WTC11 (cell line): ENCODE measurements at places on chromosomes 7 and 10.

DNA sequence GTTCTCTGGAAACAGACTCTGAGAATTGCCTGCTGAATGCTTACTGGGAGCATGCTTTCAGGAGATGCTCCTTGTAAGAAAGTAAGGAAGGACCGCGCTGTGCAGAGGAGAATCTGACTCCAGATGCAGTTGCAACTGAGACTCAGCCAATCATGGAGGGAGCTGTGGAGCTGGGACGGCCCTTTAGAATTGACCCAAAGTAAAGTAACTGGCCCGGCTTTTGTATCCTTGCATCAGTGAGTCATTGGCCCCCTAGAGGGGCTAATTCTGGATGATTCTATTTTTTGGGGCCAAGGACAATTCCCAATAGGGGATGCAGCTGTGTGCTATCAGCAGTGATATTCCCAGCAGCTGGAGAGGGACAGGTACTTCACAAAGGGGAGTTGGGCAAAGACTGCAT lies 170.4 kb downstream of the PTEN start:
- DNase-seq = peak; percentile 13

GRCh38 chr7:136964347-136964746 lies 95.9 kb downstream of the CHRM2 start:
- no peak for DNase-seq

DNA sequence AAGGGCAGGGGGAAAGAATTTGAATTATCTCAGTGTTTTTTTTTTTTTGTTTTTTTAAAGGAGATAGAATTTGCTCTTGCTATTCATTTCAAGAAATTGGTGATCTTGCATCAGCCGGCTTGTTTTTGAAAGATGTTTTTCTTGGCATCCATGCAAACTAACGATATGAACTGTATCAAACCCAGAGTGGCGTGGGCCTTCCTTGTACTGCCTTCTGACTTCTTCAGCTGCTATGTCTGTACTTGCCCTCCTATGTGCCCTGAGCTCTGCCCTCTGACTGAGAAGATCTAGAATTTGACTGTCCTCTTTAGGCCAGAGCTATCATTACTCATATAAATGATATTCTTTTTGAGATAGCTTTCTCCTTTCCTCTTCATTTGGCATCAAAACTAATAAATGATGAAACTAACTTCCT lies 183.1 kb downstream of the EXOC4 start:
- no peak for DNase-seq

- DNase-seq = no peak
These were observed 764.9 kb upstream of the AUTS2 start for GRCh38 chr7:68833422-68833821.

DNA sequence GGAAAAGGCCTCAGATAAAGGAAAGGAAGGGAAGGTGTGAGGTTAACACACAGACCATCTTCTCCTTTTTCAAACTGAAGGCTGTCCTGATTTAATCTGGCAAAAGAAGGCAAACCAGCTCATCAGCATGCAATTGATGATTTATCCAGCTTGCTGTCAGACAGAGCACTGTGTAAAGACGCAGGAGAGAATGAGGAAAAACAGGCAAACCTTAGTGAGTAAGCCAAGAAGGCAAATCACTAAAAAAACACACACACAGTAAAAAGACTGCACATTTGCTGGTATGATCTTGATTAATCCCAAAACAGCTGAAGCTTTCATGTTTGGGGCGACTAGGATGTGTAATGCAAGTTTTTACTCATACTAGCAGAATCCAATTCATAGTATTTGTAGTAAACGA lies 65.8 kb upstream of the SKAP2 start:
- DNase-seq = no peak

- no peak for DNase-seq
These were observed 55.9 kb downstream of the MINPP1 start for GRCh38 chr10:87560495-87561129.

DNA sequence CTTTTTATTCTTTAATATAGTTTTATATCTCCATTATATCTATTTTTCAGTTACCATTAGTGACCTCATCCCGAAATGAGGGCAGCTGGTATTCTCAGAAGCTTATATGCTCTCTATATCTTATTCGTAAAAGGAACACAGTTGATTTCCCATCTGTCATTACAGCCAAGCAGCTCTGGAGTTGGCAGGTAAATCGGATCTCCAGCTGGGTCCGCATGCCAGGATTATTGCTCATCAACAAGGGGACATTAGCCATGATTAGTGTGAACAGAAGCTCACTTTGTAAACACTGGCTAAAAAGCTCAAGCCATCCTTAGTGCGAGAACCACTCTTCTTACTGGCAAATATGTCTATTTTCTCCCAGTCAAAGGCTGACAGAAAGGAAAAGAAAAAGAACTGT lies 180.3 kb downstream of the NPSR1 start:
- no peak for DNase-seq

GRCh38 chr10:64093946-64094535 lies 572.8 kb downstream of the REEP3 start:
- DNase-seq = no peak

DNA sequence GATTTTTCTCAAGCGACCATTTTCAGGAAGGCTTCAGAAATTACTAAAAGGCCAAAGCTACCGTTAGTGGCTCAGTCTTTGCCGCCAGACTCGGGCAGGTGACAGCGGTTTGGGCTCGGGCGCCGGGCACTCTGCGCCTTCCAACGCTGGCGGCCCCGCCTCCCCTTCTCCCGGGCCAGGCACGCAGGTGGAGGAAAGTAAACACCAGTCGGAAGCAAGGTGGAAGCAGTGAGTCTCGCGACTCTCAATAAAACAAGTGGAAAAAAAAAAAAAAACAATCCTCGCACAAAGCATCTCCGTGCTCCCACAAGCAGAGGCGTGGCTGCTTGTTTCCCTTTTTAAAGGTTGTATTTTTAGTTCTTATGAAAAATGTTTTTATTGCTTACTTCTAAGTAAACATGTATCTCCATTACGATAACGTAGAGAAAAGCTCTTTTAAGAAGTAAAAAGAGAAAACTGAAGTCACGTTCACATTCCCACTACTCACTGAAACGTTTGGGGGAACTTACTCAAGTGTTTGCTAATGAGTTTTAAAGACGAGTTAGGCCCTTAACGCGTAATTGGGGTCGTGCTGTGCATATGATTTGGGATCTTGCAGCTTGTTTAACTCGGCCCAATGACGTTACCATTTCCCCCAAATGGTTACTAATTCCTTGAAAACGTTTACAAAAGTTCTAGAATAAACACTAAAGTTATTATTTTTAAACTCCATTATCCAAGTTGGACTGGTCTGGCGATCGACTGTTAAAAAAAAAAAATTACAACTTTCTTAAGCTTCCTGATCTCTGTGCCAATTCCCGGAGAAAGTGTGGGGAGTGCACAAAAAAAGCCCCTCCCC lies 864 bp downstream of the CDCA7L start:
- DNase-seq = peak; percentile 79

DNA sequence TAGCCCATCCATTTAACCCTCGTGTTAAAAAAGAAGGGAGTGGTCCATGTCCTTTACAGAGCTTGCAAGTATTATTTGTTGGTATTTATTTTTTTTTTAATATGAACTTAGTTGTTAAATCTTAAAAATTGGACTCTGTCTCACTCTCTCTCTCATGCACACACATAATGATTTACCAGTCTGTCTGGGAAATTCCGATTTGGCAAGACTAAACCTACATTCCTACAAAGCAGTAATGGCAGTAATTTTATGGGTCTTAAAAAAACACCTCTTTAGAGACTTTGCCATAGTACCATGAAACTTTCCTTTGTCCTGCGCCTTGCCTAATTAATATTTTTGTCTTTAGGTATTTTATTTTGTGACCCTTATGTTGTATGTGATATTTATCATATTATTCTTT lies 239.5 kb upstream of the PPP1R3A start:
- no peak for DNase-seq

GRCh38 chr10:47152861-47153349 lies 147.1 kb upstream of the GDF10 start:
- no peak for DNase-seq

GRCh38 chr10:128095027-128095752 lies 31.0 kb downstream of the MKI67 start:
- DNase-seq = no peak

GRCh38 chr10:88938938-88939337 lies 13.6 kb downstream of the ACTA2 start:
- no peak for DNase-seq

GRCh38 chr10:22345301-22346095 lies at the start of gene SPAG6:
Gene SPAG6, plus strand, starts transcription at chr10:22345496. Its CDS starts 116 bp downstream, at chr10:22345612.
- peak; percentile 86 for DNase-seq

- no peak for DNase-seq
These were observed 267.4 kb downstream of the RNLS start for GRCh38 chr10:88315755-88316154.

GRCh38 chr7:50145801-50146338 lies 52.8 kb upstream of the ZPBP start:
- DNase-seq = no peak
